Neuronal stem cell (in vitro differentiated cells): ENCODE measurements at places on chromosomes 1 and 21.

DNA sequence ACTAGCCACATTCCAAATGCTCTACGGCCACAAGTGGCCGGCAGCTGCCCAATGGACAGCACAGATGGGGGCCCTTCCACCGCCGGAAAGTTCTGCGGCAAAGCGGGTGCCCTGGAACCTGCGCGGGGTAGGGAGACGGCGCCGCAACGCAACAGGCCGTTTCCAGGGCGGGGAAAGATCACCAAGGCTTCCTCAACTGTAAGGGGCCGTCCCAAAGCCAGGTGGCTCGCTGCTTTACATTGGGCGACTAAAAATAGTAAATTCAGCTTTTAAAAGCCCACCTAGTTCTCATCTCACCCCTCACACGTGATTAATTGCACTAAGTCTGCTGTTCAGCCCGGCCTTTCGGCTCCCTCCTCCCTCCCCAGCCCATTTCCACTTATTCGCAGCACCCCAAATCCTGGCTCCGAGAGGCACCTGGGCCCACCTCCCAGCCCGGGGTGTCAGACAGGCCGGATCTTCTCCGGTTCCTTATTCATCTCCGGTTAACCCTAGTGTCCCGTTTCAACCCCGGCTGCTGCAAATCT, 643 bp downstream of the CFAP298 start:
- no peak for DNase-seq

DNA sequence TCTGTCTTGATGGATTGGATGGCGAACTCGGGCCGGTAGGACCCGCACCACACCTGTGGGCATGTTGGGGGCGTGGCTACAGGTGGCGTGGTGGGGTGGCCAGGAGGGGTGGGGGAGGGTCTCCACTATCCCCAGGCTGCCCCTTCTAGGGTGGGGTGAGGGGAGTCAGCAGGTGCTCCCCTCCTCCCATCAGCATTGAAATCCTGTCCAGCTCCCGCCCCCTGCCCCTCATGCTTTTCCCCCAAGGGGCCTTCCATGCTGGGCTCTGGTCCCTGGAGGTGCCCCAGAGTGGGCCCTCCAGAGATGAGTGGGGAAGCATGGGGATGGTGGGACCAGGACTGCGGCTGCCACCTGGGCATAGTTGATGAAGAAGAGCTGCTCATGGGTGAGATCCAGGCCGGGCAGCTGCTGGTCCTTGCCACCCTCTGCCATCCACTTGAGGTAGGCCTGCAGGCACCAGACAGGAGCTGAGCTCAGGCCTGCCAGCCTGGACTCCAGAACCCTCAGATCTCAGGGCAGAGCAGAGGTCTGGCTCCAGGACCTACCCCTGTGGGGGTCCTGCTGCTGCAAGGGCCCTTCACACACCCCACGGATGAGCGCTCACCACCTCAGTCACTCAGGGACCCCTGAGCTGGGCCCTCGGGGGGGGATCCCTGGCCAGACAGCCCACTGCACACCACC, 5.1 kb downstream of the PRXL2B start:
- no peak for DNase-seq

GRCh38 chr1:168320800-168321450, 40.2 kb downstream of the TBX19 start:
- DNase-seq = no peak

- DNase-seq = no peak
Observed at GRCh38 chr1:54413295-54413694, 7.1 kb upstream of the SSBP3 start.

- no peak for DNase-seq
Observed at GRCh38 chr1:154784924-154785531, 85.1 kb downstream of the KCNN3 start.

DNA sequence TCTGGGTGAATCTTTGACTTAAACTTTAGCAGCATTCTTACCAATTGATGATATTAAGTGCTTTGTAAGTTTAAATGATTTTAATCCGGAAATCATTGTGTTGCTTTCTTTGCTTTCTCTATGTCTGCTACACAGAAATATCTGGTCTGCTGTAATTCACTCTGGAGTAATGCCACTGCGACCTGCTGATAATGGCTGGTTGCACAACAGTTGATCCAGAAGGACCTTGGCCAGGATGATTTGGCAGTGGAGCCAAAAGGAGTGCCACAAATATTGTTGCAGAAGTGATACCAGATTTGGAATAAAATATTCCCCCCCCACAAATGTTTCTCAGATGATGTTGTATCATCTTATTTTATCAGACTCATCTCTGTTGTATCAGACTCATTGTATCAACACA, 2063.9 kb downstream of the MRPL39 start:
- no peak for DNase-seq

DNA sequence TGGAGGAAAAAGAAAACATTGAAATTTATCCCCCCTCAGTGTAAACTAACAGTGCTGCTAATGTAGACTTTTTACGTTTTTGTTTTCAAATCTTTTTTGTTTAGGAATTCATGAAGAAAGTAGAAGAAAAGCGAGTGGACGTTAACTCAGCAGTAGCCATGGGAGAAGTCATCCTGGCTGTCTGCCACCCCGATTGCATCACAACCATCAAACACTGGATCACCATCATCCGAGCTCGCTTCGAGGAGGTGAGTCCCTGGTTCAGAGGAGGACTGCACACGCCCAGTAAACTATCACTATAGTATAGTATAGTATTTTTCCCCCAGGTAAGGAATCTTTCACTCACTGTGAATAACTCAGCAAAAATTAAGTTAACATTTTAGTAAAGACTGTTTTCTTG, 37.8 kb upstream of the BMP8A start:
- no peak for DNase-seq

- DNase-seq = no peak
Observed at GRCh38 chr1:207920444-207921021, 9.6 kb upstream of the CD34 start.

DNA sequence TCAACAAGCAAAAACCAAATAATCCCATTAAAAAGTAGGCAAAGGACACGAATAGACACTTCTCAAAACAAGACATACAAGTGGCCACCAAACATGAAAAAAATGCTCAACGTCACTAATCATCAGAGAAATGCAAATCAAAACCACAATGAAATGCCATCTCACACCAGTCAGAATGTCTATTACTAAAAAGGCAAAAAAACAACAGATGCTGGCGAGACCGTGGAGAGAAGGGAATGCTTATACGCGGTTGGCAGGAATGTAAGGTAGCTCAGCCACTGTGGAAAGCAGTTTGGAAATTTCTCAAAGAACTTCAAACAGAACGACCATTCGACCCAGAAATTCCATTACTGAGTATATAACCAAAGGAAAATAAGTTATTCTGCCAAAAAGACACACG, 145.1 kb upstream of the EDN2 start:
- DNase-seq = no peak

DNA sequence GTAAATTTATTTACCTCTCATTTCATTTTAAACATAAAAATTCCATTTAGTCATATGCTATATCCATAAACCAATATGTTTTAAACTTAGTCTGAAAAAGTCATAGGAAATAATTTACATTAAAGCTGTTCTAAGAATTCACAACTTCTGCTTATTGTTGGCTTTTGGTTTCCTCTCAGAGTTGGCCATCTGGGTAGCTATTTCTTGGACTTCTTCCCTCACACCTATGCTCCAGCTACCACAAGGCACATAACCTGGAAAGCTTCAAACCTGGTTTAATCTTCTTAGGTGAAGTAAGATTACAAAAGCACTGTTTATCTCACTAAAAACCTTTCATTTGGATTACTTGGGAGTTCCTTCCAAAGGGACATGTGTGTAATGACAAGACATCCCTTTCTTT, 29.8 kb downstream of the RBM11 start:
- no peak for DNase-seq

DNA sequence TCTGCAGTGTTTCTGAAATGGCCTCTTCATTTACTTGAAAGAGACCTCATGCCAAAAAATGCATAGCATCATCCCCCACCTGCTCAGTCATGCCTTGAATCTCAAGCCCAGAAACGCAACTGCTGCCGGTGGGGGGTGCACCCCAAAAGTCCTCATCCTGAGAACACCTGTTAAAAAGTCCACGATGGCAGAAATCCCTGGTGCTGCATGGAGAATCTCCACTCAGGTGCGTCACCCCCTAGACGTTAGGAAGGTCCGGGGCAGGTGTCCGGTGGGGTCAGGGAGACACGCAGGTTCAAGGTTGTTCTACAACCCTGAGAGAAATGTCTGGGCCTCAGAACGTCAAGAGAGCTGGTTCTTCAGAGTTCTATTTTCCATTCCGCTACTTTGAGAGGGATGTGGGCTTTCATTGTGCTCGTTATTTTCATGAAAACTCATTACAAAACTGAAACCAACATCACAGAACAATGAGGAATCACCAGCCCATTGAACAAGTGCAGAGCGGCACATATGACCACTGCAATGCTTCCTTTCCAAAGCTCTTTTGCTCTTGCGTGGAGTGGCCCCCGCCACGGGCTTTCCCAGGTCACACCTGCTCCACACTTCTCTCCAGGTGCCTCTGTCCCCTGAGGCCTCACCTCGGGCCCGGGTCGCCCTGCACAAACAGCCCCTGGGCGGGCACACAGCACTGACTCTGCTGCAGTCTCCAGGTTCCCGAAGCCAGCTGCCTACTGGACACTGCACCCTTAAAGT, 201.9 kb downstream of the TOMM20 start:
- DNase-seq = no peak

- DNase-seq = no peak
Observed at GRCh38 chr1:99559166-99559565, 86.7 kb upstream of the PALMD start.

GRCh38 chr1:161001525-161001924, 19.4 kb downstream of the F11R start:
- no peak for DNase-seq

DNA sequence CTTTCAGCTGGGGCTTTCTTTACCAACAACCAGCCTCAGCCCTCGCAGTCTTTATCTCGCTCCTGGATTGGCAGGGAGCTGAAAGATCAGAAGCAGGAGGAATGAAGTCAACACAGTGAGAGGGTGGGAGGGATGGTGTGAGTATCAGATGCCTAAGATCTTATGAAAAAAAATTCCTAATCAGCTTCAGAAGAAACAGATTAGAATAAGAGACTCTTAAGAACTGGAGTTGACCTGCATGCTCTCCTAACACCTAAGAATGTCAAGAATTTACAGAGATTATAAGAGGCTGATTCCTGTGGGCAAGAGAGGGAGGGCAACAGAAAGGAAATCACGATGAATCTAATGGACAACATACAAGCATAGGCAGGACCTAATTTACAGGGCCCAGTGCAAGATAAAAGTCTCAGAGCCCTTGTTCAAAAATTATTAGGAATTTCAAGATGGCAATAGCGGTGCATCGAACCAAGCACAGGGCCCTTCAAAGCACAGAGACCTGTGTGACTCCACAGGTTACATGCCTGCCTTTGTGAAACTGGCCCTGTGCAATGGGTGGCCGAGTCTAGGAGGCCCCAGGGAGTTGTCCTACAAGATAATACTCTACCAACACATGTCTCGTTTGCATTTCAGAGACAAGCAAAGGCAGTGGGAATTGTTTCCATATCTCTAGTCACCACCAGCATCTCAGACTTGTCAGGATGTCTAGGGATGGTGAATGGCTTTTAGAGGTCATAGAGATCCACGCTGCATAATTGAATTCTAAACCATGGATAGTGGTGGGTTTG, 65.3 kb upstream of the PPP2R5A start:
- no peak for DNase-seq

- no peak for DNase-seq
Observed at GRCh38 chr1:23836037-23836436, 10.8 kb upstream of the HMGCL start.

DNA sequence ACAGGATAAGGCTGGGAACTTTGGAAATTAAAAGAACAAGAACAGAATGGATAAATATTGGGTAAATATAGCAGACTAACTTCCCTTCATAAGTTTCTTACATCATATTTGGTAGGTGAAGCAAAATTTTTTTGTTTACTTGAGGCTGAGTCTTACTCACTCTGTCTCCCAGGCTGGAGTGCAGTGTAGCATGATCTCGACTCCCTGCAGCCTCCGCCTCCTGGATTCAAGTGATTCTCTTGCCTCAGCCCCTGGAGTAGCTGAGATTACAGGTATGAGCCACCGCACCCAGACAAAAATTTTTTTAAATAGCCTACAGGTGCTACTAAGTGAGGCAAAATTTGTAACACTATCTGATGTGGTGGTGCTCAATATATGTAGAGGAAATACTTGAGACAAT, 50.7 kb downstream of the TM2D1 start:
- DNase-seq = no peak

DNA sequence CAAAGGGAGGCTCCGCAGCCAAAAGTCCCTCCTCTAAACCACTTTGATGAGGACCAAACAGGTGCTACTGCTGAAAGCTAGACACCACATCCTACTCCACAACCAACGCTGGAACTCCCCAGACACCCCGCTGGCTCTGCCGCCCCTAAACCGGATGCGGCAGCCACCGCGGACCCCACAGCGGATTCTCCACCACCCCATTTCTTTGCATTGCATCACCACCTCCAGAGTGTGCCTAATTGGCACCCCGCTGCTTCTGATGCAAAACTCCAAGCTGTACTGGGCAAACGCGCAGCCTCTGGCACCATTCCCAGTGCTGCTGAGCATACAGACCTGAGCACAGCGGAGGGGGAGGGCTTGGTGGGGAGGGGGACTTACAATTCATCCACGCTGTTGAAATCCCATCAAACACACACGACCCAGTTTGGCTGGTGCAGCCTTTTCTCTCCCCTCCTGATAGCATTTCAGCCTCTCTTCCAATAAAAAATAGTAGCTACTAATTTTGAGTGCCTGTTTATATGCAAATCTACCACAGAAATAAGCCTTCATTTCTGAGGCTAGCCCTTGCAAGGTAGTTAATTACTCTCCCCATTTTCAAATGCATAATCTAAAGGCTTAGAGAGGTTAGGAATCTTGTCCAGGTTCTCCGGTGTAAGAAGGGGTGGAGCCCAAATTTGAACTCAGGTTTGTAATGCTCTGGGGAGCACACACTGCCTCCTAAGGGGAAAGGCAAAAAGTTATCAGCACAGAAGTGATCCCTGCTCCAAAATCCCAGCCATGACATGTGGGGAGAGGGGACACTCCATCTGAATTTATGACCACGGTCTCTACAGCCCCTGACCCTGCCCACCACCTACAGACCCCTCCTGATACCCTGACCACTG, 12.2 kb upstream of the RGS16 start:
- peak; percentile 61 for DNase-seq

DNA sequence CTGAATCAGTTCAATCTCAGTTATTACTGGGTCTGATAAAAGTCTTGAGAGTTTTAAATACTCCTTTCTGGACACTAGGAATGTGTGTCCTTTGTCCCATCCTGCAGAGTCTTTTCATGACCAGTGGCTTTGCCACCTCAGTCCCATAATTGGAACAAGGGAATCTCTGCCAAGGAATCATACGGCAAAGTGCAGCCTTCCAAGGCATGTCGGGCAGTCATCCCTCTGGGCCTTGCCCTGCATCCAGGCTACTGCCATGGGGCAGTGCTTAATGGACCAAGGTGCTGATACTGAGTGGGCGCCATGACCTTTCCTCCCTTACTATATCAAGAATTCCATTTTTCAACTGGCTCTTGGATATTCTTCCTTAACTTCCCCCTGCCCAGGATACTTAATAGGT, 195.3 kb downstream of the ZC3H11B start:
- no peak for DNase-seq
